Suppressor macrophage treated with lipopolysaccharide for 4 hours (primary cell): ENCODE measurements at places on chromosomes 6 and 20.

DNA sequence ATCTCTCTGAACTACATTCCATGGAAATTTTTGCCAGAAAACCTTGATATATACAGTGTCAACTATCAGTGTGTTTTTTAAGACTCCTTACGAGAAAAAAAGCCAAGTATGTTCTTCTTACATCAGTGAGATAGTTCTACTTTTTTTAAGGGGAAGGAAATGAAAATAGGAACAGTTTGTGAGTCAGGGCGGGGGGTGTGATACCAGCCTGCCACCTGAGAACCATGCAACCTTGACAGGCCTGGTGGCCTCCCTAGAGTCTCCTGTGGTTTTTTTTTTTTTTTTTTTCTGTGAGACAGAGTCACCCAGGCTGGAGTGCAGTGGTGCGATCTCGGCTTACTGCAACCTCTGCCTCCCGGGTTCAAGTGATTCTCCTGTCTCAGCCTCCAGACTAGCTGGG lies 96.3 kb upstream of the GCM1 start:
- peak; percentile 51 for DNase-seq

- no peak for DNase-seq
These were observed 1160.2 kb downstream of the EPHA7 start for GRCh38 chr6:92259171-92259570.

- DNase-seq = no peak
These were observed 47.9 kb downstream of the STK35 start for GRCh38 chr20:2149507-2149906.

- DNase-seq = peak; percentile 60
These were observed 15.4 kb downstream of the FOXC1 start for GRCh38 chr6:1624851-1625781.

- no peak for DNase-seq
These were observed 124.6 kb upstream of the CDH4 start for GRCh38 chr20:61127311-61128039.
